HFF-Myc (cell line): ENCODE measurements at places on chromosomes 4 and X.

GRCh38 chr4:184345573-184345922, 127.9 kb upstream of the ENPP6 start:
- DNase-seq: no peak

DNA sequence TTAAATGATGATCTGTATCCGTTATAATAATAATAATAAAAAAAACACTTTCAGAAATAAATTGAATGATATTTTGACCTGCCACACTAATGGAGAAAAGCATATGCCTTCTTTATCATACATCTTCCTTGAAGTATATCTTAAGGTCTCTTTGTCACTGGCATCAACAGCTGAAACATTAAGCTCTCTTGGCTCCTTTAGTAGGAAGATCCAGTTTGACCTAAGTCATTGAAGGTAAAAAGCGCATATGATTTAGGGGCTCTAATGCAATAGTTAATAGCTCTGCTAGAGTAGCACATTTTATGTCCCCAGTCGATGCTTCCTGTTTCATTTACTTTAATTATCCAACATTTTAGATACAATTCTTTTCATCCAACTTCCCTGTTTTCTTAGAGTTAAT, 1010.8 kb downstream of the STPG2 start:
- DNase-seq: no peak

DNA sequence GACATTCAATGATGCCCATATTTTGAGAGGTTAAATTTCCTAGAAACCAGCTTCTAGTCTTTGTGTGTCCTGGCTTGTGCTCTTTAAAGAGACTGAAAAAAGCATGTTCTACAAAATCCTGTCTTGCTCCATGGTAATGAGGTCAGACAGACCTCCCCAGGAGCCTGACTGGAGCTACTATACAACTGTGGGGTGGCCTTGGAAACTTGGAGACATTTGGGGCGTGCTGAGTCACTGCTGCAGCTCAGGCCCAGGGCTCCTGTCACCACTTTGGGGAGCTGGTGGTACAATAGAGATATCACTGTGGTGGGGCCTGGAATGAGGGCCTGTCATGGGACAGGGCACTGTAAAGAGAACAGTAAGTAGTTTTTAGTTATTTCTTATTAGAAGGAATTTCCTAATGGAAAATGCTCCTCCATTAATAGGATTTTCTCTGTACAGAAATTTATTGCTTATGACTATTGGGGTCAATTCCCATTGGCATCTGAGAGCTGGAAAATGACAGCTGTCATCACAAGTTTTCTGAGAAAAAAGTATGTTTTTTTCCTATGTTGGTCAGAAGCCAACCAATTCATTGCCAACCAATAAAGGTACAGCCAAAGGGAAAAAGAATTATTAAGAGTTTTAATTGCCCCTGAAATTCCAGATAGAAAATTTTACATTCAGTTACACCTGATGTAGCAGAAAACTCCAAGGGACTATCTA, 207.4 kb upstream of the JADE1 start:
- DNase-seq: no peak

DNA sequence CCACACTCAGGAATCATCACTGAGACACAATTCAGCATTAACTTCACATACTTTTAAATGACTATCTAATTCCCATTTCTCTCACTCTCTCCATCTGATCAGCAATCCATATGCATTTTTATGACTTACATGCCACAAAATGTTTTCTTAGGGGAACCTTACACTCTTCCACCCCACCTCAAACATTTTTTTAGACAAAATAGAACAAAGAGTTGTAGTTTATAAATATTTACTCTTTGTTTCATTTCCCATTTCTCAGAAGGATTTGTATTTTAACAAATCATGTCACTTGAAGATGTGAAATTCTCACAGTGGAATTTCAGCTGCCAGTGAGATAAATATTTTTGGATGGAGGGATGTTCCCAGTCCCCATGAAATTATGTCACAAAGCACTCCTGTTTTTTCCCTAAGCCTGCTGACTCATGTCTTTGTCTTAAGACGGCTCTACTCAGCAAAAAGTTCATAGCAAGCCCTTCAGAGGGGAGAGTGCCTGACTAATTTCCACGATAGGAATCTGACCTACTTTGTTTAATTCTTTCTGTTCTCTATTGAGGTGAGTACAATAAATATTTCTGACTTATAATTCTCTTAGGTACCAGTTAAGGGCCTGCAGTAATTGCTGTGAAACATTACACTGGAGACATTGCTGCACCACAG, 257.7 kb downstream of the THOC2 start:
- DNase-seq: no peak

- DNase-seq: no peak
Observed at GRCh38 chr4:149344436-149344835, 471.2 kb downstream of the IQCM start.

- no peak for DNase-seq
Observed at GRCh38 chr4:152610131-152610530, 69.7 kb downstream of the TMEM154 start.

DNA sequence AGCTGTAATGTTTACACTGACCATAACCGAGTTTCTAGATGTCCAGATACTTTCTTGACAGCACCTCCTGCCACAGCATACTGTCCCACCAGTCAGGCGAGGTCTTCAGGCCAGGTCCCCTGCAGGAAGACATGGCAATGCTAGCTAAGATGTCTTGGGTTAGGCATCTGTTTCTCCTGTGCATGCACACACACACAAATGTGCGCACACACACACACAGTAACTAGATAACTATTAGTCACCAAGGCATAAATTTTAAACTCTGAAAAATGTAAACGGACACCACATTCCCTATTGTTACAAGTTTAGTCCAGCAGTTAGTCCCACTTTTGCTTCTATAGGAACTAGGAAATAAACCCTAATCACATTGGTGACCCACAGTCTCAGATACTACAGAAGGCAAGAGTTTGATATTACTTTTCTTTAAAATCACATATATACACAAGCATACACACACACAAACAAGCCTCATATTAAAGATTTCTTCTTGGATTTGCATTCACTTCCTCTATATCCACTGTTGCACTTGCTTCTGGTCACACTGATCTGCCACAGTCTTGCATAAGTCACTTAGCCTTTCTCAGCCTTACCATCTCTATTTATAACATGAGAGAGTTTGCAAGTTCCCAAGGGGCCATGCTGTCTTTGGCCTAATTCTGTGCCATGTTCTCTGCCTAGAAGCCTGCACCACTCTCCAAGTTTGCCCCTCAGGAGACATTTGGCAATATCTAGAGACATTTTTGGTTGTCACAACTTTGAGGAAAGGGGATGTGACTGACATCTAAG, 32.2 kb downstream of the IL21 start:
- no peak for DNase-seq

GRCh38 chr4:157115613-157116335, 39.8 kb downstream of the GLRB start:
- peak; percentile 33 for DNase-seq

DNA sequence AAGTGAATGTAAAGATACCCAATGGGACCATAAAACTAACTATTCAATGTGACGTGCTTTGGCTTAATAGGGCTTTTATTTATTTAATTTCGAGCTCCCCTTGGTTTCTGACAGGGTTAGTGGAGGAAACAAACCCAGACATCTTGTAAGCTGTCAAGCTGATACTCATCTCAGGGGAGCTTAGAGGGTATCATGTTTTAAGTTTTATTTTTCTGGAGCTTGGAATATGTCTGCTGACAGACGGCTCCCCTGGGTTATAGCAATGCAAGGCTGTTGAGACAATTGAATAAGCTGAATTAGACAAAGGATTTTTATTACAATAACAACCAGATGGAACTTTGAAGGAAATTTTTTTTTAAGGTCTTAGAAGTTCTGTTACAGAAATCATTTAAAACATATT, 456.5 kb downstream of the IL1RAPL1 start:
- DNase-seq: no peak

DNA sequence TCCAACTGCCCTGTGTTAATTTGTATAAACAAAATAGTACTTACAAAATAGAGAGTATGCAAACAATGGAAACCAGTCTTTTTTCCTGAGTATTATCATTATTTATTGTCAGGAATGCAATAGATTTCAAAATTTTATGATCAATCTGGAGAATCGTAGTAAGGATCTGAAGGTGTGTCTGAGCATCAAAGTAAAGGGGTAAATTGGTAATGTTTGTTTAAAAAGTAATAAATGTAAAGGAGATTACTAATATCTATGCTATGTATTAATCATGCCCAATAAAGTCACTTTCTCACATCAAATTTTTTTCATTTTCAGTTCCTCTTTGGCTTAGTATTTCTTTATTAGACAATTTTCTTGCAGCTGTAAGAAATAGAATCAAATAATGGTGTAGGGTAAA, 1507.1 kb upstream of the PCDH7 start:
- no peak for DNase-seq

GRCh38 chrX:3529466-3530010, 183.1 kb upstream of the MXRA5 start:
- no peak for DNase-seq

DNA sequence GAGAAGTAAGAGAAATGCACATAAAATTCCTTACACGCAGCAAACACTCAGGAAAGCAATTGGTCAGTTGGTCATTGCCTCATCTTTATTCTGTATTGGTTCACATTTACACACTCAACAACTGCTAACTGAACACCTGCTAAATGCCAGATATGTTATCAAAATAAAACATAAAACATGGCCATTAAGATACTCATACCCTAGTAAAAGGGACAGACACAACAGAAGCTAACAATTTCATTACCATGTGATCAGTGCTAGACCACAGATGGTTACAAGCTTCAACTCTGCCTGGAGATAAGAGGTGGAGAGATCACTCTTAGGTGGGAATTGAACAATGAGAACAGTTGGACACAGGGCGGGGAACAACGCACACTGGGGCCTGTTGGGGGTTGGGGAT, 26.2 kb downstream of the TEC start:
- no peak for DNase-seq

GRCh38 chr4:52036886-52037530, 1.1 kb downstream of the SGCB start:
- no peak for DNase-seq

GRCh38 chrX:37010496-37010895, 2.3 kb downstream of the FAM47C start:
- DNase-seq: no peak

GRCh38 chr4:8185295-8185694, 13.8 kb upstream of the SH3TC1 start:
- DNase-seq: peak; percentile 43

- DNase-seq: no peak
Observed at GRCh38 chr4:176357359-176358082, 37.8 kb downstream of the SPCS3 start.

GRCh38 chrX:39427906-39428305, 626.6 kb downstream of the MID1IP1 start:
- no peak for DNase-seq

- no peak for DNase-seq
Observed at GRCh38 chrX:2582667-2583066, 81.9 kb upstream of the DHRSX start.

DNA sequence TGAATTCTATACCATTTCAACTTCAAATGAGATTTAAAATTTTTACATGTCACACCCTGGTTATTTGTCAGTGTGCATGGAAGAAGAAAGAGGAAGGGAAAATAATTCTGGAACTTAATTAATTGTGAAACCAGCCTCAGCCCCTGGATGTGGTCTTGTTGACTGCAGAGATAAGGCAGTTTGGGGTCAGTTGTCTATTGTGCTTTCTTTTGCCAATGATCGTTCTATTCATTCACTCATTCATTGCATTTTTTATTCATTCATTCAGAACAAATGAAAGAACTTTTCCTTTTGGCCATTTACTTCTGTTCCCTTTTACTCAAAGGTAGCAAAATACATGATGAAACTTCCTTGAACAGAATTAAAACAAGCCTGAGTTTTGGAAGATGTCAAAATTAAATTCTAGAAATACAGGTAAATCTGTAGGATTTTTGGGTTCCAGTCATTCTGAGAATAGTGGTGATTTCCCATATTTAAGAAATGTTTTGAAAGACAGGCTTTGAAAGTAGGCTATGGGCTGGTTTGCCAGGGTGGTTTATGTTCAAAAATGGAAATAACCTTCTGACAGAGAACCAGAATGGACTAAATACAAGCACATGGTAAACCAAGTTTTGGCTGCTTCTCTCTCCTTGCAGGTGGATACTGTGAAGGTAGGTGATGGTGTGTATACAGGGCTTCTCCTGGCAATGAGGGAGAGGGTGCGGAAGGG, 35.7 kb downstream of the PARM1 start:
- DNase-seq: no peak

DNA sequence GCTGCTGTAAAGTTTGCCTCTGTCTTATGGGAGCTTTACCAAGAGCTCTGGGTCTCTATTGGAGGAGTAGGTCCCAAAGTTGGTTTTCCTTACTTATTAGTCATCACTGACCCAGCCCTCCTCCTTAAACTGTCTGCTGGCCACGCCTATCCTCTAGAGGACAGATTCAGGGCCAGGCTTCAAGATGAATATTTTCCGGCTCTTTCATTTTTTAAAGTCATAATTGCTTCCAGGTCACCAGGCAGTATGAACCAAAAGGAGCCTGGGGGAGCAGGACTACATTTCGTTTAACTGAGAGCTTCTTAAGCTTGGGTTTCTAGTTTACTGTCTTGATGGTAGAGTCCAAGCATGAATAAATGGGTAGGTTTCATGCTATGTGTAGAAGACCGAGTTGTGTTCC, 13.7 kb downstream of the BCORL1 start:
- DNase-seq: peak; percentile 29

DNA sequence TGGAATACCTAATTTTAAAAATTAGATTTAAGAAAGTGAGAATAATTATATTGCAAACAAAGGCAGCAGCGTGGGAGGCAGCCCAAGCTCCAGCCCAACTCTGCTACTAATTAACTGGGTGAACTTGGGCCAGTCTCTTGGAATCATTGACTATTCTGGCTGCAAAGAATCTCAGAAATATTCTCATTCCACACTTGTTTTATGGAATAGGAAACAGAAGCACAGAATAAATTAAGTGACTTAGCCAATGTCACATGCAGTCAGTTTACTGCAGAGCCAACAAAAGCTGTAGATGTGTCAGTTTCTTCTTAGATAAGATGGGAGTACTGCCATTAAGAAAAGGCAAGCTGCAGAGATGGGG, 132.6 kb upstream of the FAM9B start:
- DNase-seq: no peak

- DNase-seq: no peak
Observed at GRCh38 chrX:82292803-82293202, 1090.9 kb downstream of the SH3BGRL start.

DNA sequence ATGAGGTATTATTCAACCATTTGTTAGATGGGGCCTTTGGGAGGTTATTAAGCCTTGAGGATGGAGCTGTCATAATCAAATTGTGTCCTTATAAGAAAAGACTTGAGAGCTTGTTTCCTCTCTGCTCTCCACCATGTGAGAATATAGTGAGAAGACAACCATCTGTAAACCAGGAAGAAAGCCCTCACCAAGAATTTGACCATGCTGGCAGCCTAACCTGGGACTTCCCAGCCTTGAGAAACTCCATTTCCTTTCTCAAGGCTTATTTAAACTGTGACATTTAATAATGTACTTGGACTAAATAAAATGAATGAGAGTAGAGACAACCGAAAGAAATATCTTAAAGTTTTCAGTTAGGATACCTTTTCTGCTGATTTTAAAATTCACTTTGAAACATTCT, 83.7 kb upstream of the GC start:
- no peak for DNase-seq

GRCh38 chr4:150679765-150680343, 97.9 kb downstream of the MAB21L2 start:
- no peak for DNase-seq
